ENCODE measurements at places on chromosomes 16 and 17.
A peak's percentile ranks its signal among the peaks of the same experiment; 100 is the strongest.

DNA sequence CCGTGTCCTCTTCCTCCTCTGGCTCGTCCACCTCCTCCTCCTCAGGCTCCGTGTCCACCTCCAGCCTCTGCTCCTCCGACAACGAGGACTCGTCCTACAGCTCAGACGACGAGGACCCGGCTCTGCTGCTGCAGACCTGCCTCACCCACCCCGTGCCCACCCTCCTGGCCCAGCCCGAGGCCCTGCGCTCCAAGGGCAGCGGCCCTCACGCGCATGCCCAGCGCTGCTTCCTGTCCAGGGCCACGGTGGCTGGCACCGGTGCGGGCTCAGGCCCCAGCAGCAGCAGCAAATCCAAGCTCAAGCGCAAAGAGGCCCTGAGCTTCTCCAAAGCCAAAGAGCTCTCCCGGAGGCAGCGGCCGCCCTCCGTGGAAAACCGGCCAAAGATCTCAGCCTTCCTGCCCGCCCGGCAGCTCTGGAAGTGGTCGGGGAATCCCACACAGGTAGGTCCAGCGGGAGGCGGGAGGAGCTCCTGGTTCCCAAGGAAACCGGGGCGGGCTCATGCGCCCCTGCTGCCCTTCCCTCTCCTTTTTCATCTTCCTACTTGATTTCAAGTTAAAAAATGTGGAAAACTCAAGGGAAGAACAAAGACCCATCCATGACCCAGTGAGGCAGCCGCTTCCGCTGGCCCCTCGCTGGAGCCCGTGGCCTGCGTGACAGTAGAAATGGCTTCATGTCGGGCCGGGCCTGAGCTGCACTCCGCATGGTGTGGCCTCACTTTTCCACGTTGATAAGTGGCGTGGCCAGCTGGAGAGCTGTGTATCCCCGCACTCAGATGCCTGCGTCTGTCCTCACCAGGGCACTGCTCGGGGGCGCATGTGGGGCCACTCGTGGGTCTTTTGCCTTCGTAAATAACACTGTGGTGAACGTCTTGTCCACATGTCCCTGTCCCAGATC is 50.7 kb downstream of the ACTG1 start:
- DNase-seq, result no peak

- no peak for DNase-seq
Observed at GRCh38 chr16:85449191-85449884, 163.8 kb upstream of the GSE1 start.

DNA sequence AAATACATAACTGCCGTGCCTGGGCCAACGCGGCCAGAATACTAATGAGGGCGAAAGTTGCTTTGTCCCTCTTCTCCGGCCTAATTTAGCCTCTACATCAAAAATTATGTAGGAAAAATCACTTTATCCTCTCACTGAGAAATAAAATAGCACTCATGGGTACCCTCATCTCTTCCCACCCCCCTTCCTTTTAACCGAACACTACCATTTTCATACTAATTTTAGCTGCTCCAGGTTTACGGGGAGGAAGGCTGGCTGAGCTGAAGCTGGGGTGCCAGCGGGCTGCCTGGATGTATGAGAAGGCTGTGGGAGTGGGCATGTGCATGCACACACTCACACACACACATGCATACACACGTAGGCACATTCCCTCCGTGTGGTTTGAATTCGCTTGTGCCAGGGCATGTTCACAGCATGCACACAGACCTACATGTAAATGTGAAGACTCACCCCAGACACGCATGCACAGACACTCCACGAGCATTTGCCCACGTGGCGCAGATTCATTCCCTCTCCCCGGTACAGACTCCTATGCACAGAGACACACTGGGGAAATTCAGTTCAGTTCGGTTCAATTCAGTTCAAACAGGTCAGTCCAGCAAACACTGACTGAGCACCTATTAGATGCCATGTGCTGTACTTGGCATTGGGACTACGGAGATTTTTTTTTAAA is 145.1 kb downstream of the MRM1 start:
- no peak for DNase-seq

DNA sequence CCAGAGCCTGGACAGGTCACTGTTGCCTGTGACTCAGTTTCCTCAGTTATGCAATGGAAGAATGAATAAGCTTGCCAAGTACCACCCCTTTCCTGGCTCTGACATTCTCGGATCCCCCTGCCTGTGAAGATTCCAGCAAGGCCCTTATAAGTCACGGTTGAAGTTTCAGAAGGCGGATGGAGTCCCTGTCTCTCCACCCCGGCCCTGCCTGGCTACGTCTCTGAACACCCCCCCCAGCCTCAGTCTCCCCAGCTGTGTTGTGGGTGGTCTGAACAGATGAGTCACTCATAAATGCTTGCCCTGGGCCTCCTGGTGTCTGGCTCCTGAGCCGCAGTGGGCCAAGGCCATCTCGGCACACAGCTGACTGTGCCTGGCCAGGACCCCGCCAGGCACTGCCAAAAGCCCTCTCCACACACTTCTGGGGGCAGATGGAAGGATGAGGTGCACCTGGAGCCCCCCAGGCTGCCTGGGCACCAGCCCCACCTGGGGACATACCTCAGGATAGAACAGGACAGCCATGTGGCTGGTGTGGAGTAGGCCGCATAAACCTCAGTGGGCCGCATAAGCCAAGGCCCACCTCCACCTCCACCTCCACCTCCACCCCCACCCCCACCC is 15.4 kb downstream of the VASN start:
- DNase-seq, result no peak

DNA sequence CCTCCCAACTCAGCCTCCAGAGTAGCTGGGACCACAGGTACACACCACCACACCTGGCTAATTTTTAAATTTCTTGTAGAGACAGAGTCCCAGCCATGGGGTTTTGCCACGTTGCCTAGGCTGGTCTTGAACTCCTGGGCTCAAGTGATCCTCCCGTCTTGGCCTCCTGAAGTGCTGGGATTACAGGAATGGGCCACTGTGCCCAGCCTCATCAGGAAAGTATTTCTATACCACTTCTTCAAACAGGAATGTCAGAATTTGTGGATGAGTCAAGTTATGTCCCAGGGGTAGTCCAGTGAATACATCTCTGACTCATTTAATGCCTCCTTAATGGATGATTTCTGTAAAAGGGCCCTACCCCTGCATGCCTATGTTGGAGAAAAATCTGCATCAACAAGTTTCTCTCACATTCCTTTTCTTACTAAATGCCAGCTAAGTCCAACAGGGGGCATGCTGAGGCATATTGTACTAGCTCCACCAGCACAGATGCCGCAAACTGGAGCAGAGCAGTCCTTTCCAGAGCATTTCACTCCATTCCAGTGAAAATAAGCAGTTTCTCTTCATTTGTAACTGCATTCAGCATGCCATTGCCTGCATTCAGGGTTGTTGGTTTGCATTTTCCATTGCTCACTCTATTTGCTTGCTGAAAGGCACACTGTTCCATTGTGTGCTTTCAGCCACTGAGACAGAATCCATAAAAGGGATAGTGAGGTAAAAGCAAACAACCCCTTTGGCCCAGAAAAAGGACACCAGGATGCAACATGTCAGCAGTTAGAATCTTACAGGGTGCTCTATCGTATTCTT is 5.3 kb upstream of the CAVIN1 start:
- DNase-seq, result peak; percentile 50

DNA sequence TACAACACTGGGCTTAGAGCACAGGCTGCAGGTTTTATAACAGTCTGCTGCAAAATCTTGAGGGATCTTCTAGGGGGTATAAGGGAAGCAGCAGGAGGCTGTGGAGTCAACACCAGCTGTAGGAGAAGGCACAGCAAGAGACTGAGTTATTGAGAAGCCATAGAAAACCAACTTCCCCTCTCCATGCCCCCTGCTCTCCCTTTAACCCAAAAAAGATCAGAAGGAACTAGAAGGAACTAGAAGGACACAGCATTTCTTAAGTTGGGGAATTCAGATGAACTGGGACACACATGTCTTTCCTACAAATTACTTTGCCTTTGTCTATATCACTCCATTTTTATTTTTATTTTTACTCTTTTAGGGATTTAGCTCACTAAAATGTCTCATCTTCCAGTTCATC is 6.2 kb upstream of the CCL18 start:
- DNase-seq, result no peak

GRCh38 chr17:13788385-13788784 is 186.7 kb upstream of the HS3ST3A1 start:
- no peak for DNase-seq

- no peak for DNase-seq
Observed at GRCh38 chr17:82913304-82914043, 73.7 kb upstream of the ZNF750 start.

GRCh38 chr17:38564869-38565268 is 40.9 kb downstream of the SRCIN1 start:
- no peak for DNase-seq

DNA sequence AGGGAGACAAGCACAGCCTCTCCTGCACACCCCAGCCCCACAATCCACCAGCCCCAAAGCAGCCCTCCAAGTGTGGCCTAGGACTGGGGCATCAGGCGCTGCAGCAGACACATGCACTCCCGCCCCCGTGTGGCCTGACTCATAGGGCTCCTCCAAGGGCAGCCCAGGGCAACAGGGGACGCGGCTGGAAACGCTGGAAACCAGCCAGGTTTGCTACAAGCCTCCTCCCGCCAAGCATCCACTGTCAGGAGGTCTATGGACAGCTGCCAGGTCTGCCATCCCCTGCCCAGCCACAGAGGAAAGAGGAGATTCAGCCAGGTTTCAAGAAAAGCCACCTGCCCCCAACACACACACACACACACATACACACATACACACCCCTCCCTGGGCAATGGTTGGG is 25.8 kb downstream of the SRCIN1 start:
- DNase-seq, result peak; percentile 93

- DNase-seq, result no peak
Observed at GRCh38 chr16:49514073-49514980, 140.7 kb downstream of the C16orf78 start.

DNA sequence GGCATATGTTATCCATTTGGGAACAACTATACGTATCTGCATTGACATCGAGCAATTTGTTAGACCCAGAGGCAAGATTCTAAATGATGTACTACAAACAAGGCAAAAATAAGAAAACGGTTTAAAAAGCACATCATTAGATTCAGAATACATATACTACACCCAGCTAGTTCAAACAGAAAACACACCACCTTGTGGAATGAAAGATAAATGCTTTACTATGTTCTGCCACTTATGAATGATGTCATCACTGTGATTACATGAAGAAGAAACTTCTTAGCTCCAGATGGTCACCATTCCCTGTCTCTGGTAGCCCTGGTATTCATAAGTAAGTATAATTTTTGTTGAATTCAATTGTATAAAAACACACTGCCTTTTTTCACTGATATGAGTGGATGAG is 7.8 kb downstream of the NACA2 start:
- peak; percentile 10 for DNase-seq

GRCh38 chr17:57370619-57371018 is 114.3 kb downstream of the MSI2 start:
- no peak for DNase-seq

DNA sequence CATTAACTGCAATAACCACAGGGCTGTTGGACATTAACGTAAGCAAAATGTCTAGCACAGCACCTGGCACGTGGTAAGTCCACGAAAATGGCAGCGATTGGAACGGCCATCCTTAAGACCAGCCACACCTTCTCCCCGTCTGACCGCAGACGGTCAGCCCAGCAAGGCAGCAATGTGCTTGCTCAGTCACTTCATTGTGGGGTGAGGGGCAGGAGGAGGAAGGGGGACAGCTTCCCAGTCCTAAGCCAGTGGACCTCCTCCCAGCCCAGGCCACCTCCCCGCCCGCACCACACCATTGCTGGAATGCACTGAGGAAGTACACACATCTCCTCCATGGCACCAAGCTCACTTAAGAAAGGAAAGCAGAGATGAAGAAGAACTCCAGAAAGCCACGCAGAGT is 8.6 kb upstream of the MYLK3 start:
- DNase-seq, result no peak

- DNase-seq, result no peak
Observed at GRCh38 chr17:41824086-41824485, 11.3 kb downstream of the FKBP10 start.

- DNase-seq, result no peak
Observed at GRCh38 chr17:80129006-80129565, 17.8 kb downstream of the EIF4A3 start.

GRCh38 chr17:28712032-28712704 is 480 bp upstream of the PROCA1 start:
- peak; percentile 58 for DNase-seq

- DNase-seq, result no peak
Observed at GRCh38 chr17:81354954-81355347, 40.3 kb upstream of the BAHCC1 start.

DNA sequence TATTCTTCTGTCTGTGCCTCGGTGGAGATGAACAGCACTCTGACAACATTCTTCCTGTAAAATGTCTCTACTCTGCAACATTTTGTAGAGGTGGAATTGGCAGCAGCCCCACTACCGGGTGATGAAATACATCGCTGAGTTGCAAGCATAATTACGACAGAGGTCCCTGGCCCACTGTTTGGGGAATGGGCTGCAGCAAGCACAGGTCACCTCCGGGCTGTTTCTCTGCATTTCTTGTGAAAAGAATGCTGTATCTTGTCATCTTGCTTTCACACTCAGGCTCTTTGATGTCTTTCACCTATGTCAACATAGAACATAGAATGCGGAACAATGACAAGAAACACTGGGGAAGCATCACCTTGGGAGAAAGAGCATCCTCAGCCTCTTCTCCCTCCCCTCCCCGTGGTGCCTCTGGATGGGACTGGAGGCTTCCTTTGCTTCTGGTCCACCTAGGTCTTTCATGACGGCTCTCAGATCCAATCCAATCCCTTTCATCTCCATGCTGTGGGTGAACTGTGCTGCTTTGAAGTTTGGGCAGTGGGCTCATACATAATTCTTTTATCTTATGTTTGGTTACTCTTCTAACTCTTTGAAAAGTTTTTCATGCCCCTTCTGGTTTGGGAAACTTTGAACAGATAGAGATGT is 265.0 kb downstream of the PHKB start:
- DNase-seq, result no peak

- peak; percentile 40 for DNase-seq
Observed at GRCh38 chr16:1002399-1003166, 21.0 kb downstream of the SOX8 start.

DNA sequence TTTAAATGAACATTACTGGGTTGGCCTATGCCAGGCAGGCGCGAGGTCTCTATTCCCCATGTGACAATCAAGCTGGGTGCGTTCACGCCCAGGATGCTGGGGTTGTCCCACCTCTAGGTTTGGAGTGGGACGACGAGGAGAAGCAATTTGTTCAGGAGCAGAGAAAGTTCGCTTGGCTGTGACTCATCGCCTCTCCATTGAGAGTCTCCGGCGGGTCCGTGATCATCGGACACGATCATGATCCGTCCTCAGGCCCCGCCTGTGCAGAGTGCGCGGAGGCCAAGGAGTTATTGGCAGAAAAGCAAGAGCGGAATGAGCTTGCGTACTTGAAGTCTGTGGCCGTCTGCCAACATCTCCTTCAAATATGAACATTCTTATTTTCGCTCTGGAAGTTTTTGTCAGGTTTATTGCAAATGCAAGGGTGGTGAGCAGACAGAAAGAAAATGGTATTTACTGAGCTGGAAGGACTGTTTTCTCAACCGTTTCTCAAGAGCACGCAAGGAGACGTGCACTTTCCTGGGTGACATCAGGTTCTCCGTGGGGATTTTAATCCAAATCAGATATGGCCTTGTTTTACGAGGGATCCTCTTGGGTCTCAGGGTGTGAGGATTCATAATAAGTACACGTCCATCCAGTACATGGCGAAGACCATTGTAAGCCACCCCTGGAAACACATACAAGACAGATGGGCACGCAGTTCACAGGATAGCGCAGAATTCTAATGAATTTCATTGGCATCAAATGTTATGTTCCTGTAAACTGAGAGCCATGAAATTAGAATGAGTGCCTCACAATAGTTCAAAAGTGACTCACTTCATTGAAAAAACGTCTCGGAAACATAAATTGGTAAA is 70.1 kb upstream of the CREBBP start:
- peak; percentile 18 for DNase-seq

GRCh38 chr16:88971371-88972097 is 5.5 kb downstream of the CBFA2T3 start:
- no peak for DNase-seq
